ENCODE measurements at places on chromosomes 5 and 9. TPM values are rescaled to one million over a fixed set of nuclear protein-coding genes. Genes with fewer than 3 reads are reported as not detected.

GRCh38 chr9:6771722-6772121 is 13.9 kb downstream of the KDM4C start:
- H3K27ac ChIP-seq = no peak overlapping the region
- H3K27me3 ChIP-seq = no peaks in the 10 kb centered on the region

GRCh38 chr5:32206053-32206452 is 31.9 kb upstream of the GOLPH3 start:
- no peaks in the 10 kb centered on the region for H3K36me3 ChIP-seq
- DNase-seq = no peak
- H3K27ac ChIP-seq = no peak overlapping the region
- H3K27me3 ChIP-seq = peaks cover 8% of the 10 kb centered on the region

- H3K27me3 ChIP-seq = peaks cover 7% of the 10 kb centered on the region
- no peak for DNase-seq
- H3K4me3 ChIP-seq = no peak overlapping the region
- H3K27ac ChIP-seq = no peak overlapping the region
Observed at GRCh38 chr9:105535920-105536668, 21.8 kb upstream of the FKTN start.

DNA sequence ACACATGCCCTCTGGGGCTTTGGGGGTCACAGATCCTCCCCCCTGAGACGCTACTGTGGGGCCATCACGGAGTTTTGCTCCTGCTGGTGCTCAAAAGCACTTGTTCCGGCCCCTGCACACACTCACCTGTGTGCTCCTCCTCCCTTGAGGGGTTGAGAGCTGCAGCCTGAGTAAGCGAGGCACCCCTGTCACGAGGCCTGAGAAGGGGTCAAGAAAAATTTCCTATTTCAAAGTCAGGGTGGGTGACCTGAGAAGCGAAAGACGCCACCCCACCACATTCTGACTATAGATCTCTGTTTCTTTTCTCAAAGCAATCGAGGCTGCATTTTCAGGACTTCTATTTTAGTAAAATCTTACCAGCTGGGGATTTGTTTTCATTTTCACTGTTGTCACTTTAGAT is 138.5 kb downstream of the DCP2 start:
- H3K4me3 ChIP-seq = no peak overlapping the region
- H3K27ac ChIP-seq = no peak overlapping the region
- no peaks in the 10 kb centered on the region for H3K27me3 ChIP-seq
- no peak for DNase-seq
- H3K36me3 ChIP-seq = no peaks in the 10 kb centered on the region
- H3K4me1 ChIP-seq = no peaks in the 10 kb centered on the region

DNA sequence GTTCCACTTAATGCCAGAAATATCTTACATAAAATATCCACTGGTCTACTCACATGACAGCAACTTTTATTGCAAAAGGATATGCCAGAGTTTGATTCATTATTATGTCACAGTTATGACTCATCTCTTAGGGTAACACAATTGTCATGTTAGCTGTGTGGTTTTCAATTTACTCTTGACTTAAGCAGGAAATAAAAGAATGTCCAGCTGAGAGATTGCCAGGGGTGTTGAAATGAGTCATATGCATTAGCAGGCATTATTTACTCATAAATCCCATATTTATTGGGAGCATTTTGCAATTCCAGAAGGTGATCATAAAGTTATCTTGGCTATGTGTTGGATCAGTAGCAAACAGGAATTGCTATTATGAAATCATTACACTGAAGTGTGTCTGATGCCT is 1164.6 kb upstream of the CDH18 start:
- H3K4me1 ChIP-seq = no peaks in the 10 kb centered on the region
- no peak overlapping the region for H3K27ac ChIP-seq
- no peak for DNase-seq
- no peaks in the 10 kb centered on the region for H3K27me3 ChIP-seq
- H3K36me3 ChIP-seq = no peaks in the 10 kb centered on the region

DNA sequence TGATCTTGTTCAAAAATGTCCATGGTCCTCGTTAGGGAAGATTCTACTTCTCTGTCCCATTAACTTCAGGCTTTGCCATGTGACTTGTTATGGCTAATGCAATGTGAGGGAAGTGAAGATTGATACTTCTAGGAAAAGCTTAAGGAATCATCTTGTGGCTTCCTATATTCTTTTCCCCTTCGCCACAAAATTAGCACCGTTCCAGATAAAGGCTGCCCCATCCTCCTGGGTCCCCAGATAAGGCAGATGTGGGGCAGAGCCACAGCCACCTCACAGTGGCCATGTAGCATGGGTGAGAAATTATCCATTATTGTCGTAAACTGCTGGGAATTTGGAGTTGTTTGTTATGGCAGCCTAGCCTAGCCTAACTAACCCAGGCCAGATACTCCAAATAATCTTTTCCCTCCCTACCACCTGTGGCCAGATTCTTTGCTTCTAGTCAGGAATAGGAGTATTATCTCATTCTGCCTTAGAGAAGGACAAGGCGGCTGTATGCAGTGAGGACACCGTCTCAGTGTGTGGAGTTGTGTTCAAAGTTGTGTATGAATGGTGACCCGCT is 31.9 kb upstream of the BOD1 start:
- H3K27ac ChIP-seq = no peak overlapping the region
- DNase-seq = no peak
- H3K36me3 ChIP-seq = no peaks in the 10 kb centered on the region
- H3K4me1 ChIP-seq = no peaks in the 10 kb centered on the region
- H3K4me3 ChIP-seq = no peak overlapping the region
- H3K27me3 ChIP-seq = peaks cover 27% of the 10 kb centered on the region

GRCh38 chr5:95304711-95305110 is 19.8 kb upstream of the MCTP1 start:
- no peaks in the 10 kb centered on the region for H3K36me3 ChIP-seq
- H3K4me1 ChIP-seq = no peaks in the 10 kb centered on the region
- DNase-seq = no peak

GRCh38 chr5:151154931-151155774 is 2.4 kb downstream of the ANXA6 start:
- peaks cover 66% of the 10 kb centered on the region for H3K4me1 ChIP-seq
- peak; percentile 52 for DNase-seq
- H3K36me3 ChIP-seq = peaks cover 49% of the 10 kb centered on the region
- peak overlapping the region; percentile 92 for H3K27ac ChIP-seq
- peak overlapping the region; percentile 92 for H3K4me3 ChIP-seq
- no peaks in the 10 kb centered on the region for H3K27me3 ChIP-seq

DNA sequence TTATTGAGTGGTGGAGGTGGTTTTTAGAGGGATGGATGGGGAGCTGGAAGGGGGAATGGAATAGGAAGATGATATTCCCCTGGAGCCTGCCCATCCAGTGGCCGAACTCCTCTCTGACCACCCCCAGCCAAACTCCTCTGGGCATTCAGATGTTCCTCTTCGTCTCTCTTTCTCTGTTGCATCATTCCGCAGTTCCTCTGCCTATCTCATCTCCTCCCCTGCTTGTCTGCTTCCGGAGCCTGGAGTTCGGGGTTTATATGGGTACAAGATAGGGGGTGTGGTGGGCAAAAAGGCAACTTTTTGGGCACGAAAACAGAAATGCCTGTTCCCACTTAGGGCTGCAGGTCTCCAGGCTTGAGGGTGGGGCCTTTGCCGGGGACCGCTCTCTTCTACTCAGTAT is 12.2 kb upstream of the CDK5RAP2 start:
- H3K27me3 ChIP-seq = no peaks in the 10 kb centered on the region
- H3K4me3 ChIP-seq = no peak overlapping the region

- H3K4me3 ChIP-seq = no peak overlapping the region
- peaks cover 5% of the 10 kb centered on the region for H3K27me3 ChIP-seq
- H3K27ac ChIP-seq = no peak overlapping the region
- no peaks in the 10 kb centered on the region for H3K4me1 ChIP-seq
- no peak for DNase-seq
Observed at GRCh38 chr5:2240118-2240904, 357.6 kb upstream of the IRX4 start.

DNA sequence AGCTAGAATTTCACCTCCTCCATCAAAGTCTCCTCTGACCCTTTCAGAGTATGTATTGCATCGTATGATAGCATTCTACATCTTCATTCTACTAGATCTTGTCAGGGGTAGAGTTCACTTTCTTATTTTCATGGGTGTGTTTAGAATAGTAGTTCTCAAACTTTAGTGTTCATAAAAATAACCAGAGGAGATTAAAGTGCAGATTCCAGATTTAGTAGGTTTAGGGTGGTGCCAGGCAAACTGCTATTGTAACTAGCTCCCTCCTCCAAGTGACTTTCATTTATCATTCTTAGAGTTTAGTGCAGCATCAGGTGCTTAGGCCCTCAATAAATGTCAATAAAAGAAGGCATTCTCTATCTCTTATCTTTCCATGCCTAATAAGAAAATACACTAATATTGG is 7.2 kb upstream of the FYB1 start:
- no peak for DNase-seq
- H3K27ac ChIP-seq = peak overlapping the region; percentile 1
- no peaks in the 10 kb centered on the region for H3K27me3 ChIP-seq
- H3K4me1 ChIP-seq = peaks cover 18% of the 10 kb centered on the region
- H3K4me3 ChIP-seq = no peak overlapping the region

- H3K4me3 ChIP-seq = peak overlapping the region; percentile 68
- no peaks in the 10 kb centered on the region for H3K27me3 ChIP-seq
- peak overlapping the region; percentile 89 for H3K27ac ChIP-seq
- peak; percentile 17 for DNase-seq
- H3K4me1 ChIP-seq = peaks cover 100% of the 10 kb centered on the region
Observed at GRCh38 chr5:134128648-134128995, 14.1 kb downstream of the TCF7 start.

GRCh38 chr5:13566871-13567339 is 377.6 kb downstream of the DNAH5 start:
- H3K4me3 ChIP-seq = no peak overlapping the region
- H3K27ac ChIP-seq = no peak overlapping the region
- no peaks in the 10 kb centered on the region for H3K4me1 ChIP-seq
- H3K27me3 ChIP-seq = no peaks in the 10 kb centered on the region

GRCh38 chr5:170612256-170612678 is 108.4 kb downstream of the KCNIP1 start:
- DNase-seq = no peak
- no peaks in the 10 kb centered on the region for H3K36me3 ChIP-seq
- H3K27me3 ChIP-seq = peaks cover 4% of the 10 kb centered on the region
- H3K4me3 ChIP-seq = no peak overlapping the region

- no peak overlapping the region for H3K27ac ChIP-seq
- no peak for DNase-seq
- H3K4me3 ChIP-seq = no peak overlapping the region
Observed at GRCh38 chr9:70429899-70430298, 15.4 kb upstream of the KLF9 start.

DNA sequence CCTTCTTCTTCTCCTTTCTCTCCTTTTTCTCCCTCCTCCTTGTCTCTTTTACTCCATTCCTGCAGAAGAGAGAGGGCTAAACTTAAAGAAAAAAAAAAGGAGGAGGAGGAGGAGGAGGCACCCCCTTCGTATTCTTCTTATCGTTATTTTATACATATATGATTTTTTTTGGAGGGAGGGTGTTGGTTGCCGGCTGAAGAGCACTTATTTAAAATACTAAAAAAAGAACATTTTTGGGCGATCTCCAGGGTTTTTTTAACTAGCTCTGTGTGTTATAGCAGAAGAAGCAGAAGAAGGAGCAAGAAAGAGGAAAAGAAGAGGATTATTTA is 381 bp downstream of the NR2F1 start:
- H3K27ac ChIP-seq = no peak overlapping the region
- peak overlapping the region; percentile 65 for H3K4me3 ChIP-seq
- peaks cover 58% of the 10 kb centered on the region for H3K27me3 ChIP-seq
- peaks cover 4% of the 10 kb centered on the region for H3K36me3 ChIP-seq

GRCh38 chr9:38000332-38000731 is 68.7 kb downstream of the SHB start:
- H3K4me1 ChIP-seq = peaks cover 9% of the 10 kb centered on the region
- DNase-seq = no peak
- H3K4me3 ChIP-seq = no peak overlapping the region
- H3K27ac ChIP-seq = no peak overlapping the region
- H3K27me3 ChIP-seq = no peaks in the 10 kb centered on the region

DNA sequence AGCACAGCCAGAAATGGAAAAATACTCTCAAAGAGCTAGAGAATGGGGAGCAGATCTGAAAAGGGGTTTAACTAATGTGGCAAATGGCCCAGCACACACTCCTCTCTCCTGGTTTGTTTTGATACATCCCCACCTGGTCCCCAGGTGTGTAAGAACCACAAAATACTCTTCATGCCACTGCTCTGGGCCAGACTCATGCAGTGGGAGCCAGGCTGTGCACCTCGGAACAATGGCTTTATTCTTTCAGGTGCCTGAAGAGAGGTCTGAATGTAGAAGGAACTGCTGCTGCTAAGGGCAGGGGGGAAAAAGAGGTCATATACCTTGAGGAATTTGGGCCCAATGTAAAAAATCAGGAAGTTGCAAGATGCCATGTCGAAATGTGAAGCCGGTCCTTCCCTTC is 123.9 kb upstream of the ADAMTSL1 start:
- H3K27me3 ChIP-seq = no peaks in the 10 kb centered on the region
- H3K4me1 ChIP-seq = no peaks in the 10 kb centered on the region
- no peak for DNase-seq
- H3K27ac ChIP-seq = no peak overlapping the region
- no peaks in the 10 kb centered on the region for H3K36me3 ChIP-seq

DNA sequence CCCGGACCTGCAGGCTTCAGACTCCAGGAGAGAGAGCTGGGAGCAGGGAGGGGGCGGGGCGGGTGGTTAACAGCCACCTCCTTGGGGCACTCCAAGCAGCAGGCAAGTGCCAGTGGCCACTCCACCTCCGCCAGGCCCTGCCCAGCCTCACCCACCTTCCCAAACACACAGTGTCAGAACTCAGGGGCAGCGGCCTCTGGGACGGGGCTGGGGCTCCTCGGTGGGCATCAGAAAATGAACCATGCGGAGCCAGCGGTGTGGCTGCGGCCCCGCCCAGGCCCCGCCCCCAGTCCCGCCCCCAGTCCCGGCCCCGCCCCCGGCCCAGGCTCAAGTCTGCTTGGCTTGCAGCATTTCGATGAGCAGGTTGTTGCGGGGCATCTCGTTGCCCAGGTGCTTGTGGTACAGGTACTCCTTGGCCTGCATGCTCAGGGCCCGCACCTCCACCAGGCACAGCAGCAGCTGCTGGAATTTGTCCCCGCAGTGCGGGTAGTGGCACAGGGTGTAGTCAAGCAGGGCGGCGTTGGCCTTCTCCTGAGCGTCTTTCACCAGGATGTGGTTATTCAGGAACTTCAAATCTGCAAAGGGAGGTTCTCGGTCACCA is 24.7 kb downstream of the NR5A1 start:
- no peak overlapping the region for H3K4me3 ChIP-seq
- no peaks in the 10 kb centered on the region for H3K4me1 ChIP-seq
- no peaks in the 10 kb centered on the region for H3K36me3 ChIP-seq
- H3K27ac ChIP-seq = no peak overlapping the region
- H3K27me3 ChIP-seq = peaks cover 11% of the 10 kb centered on the region

GRCh38 chr5:176360894-176361436 is 599 bp downstream of the KIAA1191 start:
- peaks cover 17% of the 10 kb centered on the region for H3K36me3 ChIP-seq
- no peak for DNase-seq
- H3K27ac ChIP-seq = peak overlapping the region; percentile 98
- H3K4me3 ChIP-seq = peak overlapping the region; percentile 99

- DNase-seq = no peak
- H3K27ac ChIP-seq = no peak overlapping the region
- no peaks in the 10 kb centered on the region for H3K36me3 ChIP-seq
- H3K27me3 ChIP-seq = peaks cover 4% of the 10 kb centered on the region
- H3K4me1 ChIP-seq = no peaks in the 10 kb centered on the region
Observed at GRCh38 chr5:130198927-130199326, 294.7 kb downstream of the CHSY3 start.

GRCh38 chr9:69455311-69455710 is 130.3 kb downstream of the ENTREP1 start:
- H3K4me1 ChIP-seq = no peaks in the 10 kb centered on the region
- no peaks in the 10 kb centered on the region for H3K27me3 ChIP-seq
- no peak overlapping the region for H3K4me3 ChIP-seq
- no peaks in the 10 kb centered on the region for H3K36me3 ChIP-seq
- no peak for DNase-seq

The TRIM36 gene
- total RNA-seq = 0.19 TPM

The DPYSL3 gene
- 0.41 TPM for total RNA-seq

The VCAN gene
- total RNA-seq = not detected

The ANKRD34B gene
- total RNA-seq = not detected

The INSL4 gene
- total RNA-seq = not detected

The PAEP gene
- total RNA-seq = not detected

Measured in activated naive CD8-positive, alpha-beta T cell treated with anti-CD3 and anti-CD28 coated beads for 36 hours (primary cell).